ENCODE measurements at places on chromosomes 4 and X. TPM values are rescaled to one million over a fixed set of nuclear protein-coding genes. Genes with fewer than 3 reads are reported as not detected.
A peak's percentile ranks its signal among the peaks of the same experiment; 100 is the strongest.

GRCh38 chrX:140157611-140158010, 192.3 kb upstream of the CXorf66 start:
- DNase-seq = peak; percentile 70

DNA sequence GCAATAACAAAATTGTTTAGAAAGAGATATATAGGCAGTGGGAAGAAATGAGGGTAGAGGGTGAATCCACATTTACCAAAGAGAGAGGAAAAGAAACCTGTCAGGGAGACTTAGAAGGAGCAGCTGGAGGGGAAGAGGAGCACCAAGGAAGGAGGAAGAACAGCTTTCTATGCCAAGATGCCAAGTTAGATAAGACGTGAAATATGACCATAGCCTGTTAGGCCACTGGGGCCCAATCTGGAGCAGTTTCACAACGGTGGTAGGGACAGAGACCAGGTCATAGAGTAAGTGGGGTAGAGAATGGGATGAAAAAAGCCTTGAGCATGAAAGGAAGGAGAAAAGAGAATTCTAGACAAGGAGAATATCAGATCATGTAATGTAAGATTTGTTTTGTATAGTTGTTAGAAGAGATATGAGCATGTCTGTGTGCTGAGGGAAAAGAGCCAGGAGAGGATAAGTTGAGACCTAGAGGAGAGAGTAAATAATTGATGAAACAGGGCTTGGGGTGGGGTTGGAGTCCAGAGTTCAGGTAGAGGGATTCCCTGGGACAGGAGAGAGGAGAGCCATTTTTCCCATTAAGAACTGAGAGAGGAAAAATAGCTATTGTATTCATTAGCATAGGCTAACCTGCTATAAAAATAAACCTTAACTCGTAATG, 4.4 kb upstream of the SOWAHB start:
- no peak for DNase-seq

NAP1L2 gene
- total RNA-seq = not detected

DNA sequence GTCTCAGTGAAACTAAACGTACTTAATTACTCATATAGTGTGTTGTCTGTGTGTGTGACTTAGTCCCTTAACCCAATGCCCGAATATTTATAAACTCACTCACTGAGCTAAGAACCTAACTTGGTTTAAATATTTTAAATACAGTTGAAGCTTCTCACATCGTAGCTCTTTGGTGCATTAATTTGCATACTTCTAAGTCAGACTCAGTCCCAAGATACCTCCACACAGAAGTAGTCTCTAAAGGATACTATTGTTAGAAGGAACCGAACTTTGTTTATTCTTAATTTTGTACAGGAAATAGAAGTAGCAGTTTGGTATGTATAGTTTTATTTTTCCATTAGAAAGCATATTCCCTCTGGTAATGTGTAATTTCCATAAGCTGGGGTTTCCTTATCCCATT, 54.0 kb upstream of the NKAP start:
- DNase-seq = no peak

DNA sequence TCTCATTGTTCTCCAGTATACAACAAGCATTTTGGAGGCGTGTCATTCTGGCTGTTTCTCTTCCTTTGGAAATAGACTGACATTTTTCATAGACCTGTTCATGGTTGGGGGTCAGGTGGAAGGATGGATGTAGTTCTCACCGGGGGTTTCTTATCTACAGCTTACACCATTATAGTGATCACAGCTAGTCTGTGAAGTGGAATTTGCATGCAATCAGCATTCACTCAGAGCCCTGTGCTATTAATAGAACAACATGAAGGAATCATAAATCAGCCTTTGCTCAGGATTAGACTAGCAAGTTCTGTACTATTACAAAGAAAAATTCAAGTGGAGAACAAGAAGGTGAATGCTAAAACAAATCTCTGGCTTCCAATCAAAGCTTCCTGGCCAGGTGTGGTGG, 132.6 kb upstream of the PUDP start:
- DNase-seq = no peak

RAB9A gene
- 28.0 TPM for total RNA-seq

- no peak for DNase-seq
These were observed 102.4 kb upstream of the TBL1X start for GRCh38 chrX:9362363-9362928.

DNA sequence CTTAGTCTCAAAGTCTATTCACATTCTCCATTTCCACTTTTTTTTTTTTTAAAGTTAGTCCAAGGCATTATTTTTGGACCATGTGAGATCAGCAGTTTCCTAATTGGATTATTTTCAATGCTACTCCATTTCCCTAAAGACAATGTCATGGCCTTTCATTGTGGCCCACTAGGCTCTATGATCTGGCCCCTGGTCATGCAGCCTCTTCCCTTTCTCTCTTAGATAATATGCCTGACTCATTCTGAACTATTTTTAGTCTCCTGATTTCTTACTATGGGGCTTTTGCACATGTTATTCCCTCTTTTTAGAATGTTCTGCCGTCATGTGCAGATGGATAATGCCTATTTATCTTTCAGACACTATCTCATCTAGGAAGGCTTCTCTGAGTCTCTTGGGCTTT, 157.3 kb downstream of the TMA16 start:
- no peak for DNase-seq

SYNPO2 gene
- total RNA-seq = 0.42 TPM

GRCh38 chr4:76363556-76364290, 57.2 kb downstream of the STBD1 start:
- no peak for DNase-seq

DNA sequence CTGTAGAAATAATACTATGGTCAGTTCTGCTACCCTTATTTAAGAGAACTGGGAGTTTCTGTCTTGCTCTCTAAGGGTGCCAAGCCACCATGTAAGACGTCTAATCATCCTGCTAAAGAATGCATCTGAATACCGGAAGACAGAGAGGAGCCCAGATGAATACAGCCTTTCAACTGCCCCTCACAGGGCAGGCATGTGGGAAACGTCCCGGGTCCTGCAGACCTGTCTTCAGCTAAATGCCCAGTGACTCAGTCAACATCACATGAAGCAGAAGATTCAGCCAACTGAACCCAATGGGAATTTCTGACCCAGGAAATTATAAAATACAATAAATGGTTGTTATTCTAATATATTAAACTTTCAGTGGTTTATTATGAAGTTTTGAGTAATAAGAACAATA, 2141.0 kb upstream of the AGA start:
- no peak for DNase-seq

All from MCF 10A (cell line).